ENCODE measurements at places on chromosomes 16 and 17.
A peak's percentile ranks its signal among the peaks of the same experiment; 100 is the strongest.

DNA sequence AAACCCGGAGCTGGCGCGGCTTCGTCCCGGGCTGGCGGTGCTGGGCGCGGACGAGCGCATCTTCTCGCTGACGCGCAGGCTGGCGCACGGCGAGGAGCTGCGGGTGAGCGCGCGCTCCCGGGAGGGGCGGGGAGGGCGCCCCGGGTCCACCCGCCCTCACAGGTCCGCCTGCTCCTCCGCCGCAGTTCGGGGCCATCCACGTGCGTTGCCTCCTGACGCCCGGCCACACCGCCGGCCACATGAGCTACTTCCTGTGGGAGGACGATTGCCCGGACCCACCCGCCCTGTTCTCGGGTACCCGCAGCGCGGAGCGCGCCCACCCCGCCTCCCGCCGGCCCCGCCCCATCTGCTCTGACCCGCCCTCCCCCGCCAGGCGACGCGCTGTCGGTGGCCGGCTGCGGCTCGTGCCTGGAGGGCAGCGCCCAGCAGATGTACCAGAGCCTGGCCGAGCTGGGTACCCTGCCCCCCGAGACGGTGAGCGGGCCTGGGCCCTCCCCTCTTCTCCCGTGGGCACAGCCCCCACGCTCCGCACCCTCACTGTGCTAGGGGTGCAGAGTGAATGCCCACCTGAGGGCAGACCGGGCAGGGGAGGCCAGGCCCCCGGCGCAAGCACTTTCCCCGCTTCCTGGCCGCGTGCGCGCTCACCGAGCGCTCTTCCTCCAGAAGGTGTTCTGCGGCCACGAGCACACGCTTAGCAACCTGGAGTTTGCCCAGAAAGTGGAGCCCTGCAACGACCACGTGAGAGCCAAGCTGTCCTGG is 1.4 kb downstream of the HAGHL start:
- DNase-seq: no peak

GRCh38 chr17:54900457-54901229 is at the start of gene TOM1L1:
TSS of gene TOM1L1 (plus strand) at chr17:54900852. CDS start at chr17:54900866, 14 bp downstream.
- peak; percentile 45 for DNase-seq

- peak; percentile 17 for DNase-seq
These were observed 7.6 kb upstream of the BEAN1 start for GRCh38 chr16:66419527-66419926.

- no peak for DNase-seq
These were observed 10.8 kb downstream of the TAT start for GRCh38 chr16:71565812-71566700.

- no peak for DNase-seq
These were observed 130.3 kb upstream of the RBBP6 start for GRCh38 chr16:24409045-24409444.

GRCh38 chr16:19014461-19014860 is 30.7 kb downstream of the TMC7 start:
- peak; percentile 63 for DNase-seq

GRCh38 chr16:13997933-13998332 is 73.2 kb upstream of the MRTFB start:
- no peak for DNase-seq

DNA sequence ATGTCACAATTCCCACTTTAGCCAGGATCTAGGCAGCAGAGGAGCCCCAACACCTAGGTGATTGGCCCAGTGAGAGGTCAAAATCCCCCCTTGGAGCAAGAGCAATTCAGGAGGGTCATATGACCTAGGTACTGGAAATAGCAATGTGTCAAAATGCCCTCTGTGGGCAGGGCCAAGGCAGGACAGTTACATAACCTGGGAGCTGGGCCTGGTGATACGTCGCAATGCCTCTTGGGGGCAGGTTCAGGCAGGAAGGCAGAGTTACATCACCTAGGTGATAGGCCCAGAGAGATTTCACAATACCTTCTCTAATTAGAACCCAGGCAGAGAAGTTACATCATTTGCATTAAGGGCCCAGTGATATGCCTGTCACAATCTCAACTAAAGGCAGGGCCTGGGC is 1906.3 kb downstream of the TP53TG3F start:
- DNase-seq: no peak

- no peak for DNase-seq
These were observed 15.2 kb downstream of the ARHGAP23 start for GRCh38 chr17:38443356-38444031.

- DNase-seq: no peak
These were observed 10.0 kb downstream of the ATP5PD start for GRCh38 chr17:75036643-75037268.

DNA sequence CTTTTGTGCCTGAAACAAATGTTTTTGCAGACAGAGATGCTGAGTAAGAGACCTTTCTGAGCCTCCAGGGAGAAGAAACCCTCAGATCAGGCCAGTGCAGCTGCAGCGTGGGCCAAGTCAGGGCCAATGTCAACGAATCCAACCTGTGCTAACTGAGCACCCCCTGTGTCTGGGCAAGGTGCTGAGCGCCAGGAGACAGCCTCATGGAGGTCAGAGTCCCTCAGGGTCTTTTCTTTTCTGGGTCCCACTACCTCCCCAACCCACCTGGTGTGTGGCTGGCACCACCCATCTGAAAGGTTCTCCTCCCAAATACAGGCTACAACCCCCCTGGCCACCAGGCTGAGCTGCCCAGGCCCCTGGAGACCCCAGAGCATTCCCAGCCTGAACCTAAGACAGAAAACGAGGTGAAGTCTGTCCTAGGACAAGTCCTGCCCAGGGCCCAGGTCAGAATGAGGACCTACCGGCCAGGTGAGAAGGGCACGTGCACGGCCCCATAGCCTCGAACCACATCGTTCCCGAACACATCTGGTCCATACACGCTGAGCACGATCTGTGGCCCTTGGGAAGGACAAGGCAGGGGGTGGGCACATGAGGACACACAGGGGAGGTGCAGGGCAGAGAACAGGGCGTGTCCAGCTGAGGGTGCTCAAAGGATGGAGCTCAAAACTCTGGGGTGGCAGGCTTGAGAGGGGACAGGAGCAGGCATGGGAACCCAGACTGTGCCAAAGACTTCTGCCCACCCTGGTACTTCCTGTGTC is 15.0 kb downstream of the B9D1 start:
- no peak for DNase-seq

DNA sequence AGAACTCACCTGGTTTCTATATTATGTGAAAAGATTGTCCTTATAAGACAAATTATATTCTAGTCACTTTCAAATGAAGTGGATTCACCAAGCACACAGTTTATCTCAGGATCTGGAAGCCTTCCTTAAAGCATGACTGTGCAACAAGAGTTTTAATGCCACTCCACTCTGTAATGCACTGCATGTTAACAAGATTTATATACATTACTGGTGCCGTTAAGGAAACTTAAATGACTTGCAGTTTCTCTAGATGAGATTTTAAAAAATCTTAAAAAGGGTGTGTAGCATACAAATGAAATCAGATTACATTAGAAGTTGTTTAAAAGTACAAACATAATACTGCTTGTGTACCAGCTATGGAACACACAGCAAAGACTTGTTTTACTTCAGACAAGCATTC is 150.8 kb downstream of the SNX11 start:
- DNase-seq: no peak

DNA sequence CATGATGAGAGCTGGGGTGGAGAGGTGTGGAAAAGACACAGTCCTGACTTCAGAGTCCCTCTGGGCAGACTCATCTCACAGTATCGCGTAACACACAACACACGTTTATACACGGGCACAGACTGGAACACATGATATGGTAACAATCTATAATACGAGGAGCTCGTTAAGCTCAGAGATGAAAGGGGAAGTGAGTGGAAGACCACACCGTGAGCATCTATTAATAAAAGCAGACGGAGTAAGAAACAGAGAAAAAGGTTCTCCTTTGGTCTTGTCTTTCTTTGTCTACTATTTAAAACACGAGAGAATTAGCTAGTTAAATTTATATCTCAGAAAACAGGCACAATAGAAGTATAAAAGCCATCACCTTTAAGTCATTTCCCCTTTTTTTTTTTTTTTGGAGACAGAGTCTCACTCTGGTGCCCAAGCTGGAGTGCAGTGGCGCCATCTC is 13.5 kb downstream of the ANKRD11 start:
- peak; percentile 69 for DNase-seq

DNA sequence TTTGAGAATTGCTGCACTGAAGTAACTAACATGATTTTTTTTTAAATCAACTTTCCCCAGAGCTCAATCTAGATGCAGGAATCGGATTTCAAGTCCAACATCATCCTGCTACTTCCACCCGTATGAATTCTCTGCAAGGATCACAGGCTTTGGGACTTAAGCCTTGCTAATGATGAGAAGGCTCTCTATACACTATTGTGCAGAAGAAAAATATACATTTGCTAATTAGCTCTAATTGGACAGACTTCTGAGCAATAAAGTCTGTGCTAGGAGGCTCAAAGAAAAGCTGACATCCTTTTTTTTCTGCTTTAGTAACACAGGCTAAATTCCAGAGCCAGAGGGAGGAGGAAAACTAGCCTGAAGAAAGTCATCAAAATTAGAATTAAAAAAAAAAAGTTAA is 433.6 kb downstream of the PMP22 start:
- no peak for DNase-seq

- DNase-seq: no peak
These were observed 30.6 kb downstream of the METRNL start for GRCh38 chr17:83109793-83110645.

DNA sequence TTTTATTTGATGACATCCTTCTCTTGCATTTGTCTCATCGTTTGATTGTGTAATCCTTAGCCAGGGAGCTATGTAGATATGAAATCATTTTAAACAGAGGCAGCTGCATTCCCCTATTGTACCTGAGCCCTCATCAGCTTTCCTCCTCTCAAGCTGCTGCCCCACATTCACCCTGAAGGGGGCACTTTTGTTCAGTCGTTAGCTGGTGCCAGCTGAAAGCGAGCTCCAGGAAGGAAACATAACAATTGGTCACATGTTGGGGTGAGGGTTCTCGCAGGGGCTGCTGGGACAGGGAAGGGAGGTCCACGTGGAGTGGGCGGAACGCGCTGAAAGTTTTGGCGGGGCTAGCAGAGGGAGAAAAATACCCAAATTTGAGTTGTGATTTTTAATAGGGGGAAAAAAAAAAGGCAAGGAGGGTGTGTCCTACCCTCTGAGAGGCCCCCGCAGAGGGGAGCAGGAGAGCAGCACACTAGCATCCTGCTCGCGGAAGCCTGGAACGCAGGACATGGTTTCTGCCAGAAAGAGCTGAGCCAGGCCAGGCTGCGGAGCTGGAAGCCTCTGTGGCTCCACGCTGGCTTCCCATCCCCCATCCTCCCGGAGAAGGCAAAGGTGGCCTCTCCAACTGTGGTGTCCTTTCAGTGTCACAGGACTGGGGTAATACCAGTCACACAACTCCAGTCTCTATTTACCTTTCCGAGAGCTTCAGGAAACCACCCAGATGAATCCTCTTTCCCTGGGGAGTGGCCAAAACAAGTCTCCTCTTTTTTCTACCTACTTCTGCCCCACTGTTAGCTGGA is 8.5 kb upstream of the MSL1 start:
- peak; percentile 97 for DNase-seq

- DNase-seq: no peak
These were observed 2.1 kb upstream of the TLCD2 start for GRCh38 chr17:1712271-1712670.

- no peak for DNase-seq
These were observed 666.6 kb downstream of the CDH11 start for GRCh38 chr16:64455275-64455674.

DNA sequence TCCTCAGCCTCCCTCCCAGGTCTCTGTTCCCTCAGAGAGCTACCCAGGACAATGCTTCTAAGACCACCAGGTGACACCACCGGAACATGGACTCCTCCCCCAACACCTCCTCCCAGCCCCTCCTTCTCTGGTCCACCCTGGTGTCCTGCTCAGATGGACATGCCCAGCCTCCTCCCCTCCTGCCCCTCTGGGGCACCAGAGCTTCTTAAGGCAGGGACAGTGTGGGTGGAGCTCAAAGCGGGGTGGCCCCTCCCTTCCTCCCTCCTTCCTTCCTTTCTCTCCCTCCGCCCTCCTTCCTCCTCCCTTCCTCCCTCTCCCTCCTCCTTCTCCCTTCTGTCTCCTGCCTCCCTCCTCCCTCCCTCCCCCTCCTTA is 22.7 kb downstream of the TRPV3 start:
- DNase-seq: peak; percentile 0

DNA sequence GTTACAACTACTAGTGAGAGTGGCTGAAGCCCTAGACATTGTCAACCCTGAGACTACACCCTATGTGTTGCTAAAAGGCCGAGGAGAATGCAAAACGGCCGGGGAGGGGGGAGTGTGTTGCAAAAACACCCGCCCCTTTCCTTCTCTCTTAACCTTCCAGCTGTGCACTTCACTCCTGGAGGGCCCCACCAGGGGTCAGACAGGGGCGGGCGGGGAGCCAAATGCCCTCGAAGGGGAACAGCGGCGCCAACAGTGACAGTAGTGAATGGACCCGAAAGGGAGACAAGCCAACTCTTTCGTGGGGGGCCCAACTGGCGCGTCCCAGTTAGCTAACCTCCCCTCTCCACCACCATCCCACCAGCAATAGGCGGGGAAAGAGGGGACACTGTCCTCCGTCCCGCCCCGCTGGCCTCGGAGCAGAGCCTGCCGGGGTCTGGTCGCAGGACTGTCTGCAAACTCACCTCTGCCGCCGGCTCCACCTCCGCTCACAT is 352 bp downstream of the MARF1 start:
- DNase-seq: peak; percentile 49

GRCh38 chr16:48113001-48113400 is 42.8 kb downstream of the ABCC12 start:
- DNase-seq: no peak

DNA sequence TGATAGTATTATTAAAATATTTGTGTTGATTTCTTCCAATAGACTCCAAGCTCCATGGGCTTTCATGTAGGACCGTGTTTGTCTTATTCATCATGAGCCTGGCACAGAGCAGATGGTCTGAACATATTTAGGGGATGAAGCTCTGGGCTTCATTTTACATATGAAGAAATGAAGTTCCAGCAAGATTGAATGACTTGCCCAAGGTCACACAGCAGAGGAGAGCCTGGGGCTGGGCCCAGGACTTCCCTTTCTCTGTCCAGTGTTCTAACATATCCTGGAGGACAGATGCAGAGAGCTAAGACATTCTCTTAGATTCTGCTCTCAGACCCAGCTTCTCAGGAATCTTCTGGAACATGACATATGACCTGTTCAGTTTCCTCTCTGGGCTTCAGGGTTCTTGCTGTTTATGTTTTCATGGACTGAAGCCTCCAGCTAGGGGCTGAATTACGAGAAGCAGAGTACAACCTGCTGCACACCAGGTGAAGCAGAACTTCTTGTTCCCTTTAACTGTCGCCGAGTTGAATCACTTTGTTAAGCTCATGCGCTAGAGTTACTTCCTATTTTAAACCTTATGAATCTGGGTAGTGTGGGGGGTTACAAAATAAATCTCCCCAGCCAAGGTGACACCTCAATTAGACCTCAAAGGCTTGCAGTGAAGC is 53.6 kb downstream of the GPRC5B start:
- no peak for DNase-seq

DNA sequence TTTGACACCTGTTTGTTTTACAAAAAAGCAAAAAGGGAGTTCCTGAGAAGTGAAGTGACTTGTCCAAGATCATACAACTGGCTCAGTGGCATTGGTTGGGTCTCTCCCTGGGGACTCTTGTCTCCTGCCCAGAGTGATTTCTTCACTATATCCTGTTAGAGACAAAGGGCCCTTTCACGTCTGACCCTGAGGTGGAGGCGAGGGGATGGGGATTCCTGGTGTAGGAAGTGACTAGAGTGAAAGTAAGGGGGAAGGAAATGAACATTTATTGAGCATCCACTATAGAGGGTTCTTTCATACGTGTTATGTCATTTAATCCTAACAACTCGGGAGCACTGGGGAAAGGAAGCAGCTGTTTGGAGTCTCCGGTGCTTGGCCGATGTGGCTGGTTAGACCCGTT is 9.0 kb downstream of the ITGB3 start:
- DNase-seq: no peak
